ENCODE measurements at places on chromosomes 12 and 14.

- no peak for DNase-seq
Measured at GRCh38 chr14:37034410-37035285, 137.8 kb downstream of the SLC25A21 start.

DNA sequence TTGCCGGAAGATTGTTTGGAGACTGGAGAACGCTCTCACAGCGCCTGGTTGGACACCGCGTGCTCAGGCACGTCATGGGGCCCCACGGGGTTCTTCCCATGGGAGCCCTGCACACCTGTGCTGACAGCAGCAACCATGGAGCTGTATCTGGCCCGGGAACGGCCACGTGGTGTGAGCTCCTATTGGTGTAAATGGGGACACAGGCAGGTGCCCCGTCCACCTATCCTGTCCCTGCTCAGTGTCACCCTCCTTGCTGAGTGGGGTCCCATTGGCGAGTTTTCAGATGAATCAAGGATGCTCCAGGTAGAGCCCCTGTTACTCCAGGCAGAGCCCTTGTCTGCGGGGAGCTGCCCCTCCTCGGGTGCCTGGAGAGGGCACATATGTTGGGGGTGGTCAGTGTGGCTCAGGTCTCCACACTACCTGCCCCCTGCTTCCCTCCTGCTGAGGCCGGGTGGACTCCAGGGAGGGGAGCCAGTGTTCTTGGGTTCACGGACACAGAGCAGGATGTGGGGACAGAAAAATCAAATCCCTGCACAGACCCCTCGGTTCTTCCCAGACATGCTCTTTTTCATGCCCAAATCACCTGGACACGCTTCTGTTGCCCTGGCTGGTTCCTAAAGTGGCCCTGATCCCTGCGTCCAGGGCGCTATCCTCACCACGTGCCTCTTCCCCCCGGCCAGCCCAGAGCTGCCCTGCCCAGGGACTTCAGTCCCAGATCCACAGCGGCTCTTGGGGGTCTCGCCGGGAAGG, 250.1 kb downstream of the ADGRD1 start:
- DNase-seq: no peak

DNA sequence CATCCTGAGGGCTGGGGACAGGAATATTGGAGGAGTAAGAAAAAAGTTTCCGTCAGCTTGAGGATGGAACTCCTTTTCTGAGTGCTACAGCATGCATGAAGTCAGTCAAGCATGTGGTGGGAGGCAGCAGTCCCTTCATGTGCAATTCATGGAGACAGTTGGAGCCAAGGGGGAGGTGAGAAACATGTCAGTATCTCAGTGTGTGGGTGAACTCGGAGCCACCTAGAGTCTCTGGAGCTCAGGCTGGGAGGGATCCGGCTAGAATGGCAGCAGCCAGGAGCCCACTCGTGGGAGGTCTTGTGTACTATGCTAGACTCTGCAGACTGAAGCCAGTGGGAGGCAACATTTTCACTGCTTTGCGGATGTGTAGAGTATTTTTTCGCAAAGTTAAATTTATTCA, 60.3 kb downstream of the AVPR1A start:
- no peak for DNase-seq

GRCh38 chr14:67735336-67736147, 33.9 kb downstream of the RDH12 start:
- no peak for DNase-seq

GRCh38 chr14:74364271-74364880, 16.1 kb downstream of the VRTN start:
- DNase-seq: no peak

- no peak for DNase-seq
Measured at GRCh38 chr12:93056971-93057535, 128.0 kb upstream of the EEA1 start.

DNA sequence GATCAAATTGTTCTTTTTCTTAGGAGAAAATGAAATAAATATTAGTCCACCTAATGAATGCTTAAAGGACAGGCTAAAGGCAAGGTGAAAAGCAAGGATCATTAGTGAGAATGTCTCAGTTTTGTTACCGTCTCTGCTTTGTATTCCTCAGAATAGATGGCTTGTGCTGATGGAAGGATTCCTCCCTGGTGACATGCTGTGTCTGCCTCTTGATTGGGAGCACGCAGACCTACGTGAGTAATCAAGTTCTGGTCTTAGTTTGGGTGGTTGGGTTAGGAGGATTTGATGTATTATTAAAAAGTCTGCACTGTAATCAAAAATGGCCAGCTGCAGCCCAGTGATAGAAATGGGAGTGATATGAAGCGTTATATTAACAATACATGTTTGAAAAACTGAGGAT, 78.8 kb upstream of the RTL1 start:
- DNase-seq: no peak

GRCh38 chr12:106743270-106743988, 31.1 kb upstream of the RIC8B start:
- DNase-seq: no peak

- DNase-seq: no peak
Measured at GRCh38 chr14:52850451-52850909, 59.1 kb upstream of the GNPNAT1 start.

GRCh38 chr14:88179716-88180115, 143.4 kb downstream of the KCNK10 start:
- no peak for DNase-seq

Data from GM23338 (cell line).